NCI-H82 (cell line): ENCODE measurements at places on chromosomes 7 and 10.
A peak's percentile ranks its signal among the peaks of the same experiment; 100 is the strongest.

GRCh38 chr10:112338957-112339356, 35.0 kb upstream of the ACSL5 start:
- no peak for DNase-seq

DNA sequence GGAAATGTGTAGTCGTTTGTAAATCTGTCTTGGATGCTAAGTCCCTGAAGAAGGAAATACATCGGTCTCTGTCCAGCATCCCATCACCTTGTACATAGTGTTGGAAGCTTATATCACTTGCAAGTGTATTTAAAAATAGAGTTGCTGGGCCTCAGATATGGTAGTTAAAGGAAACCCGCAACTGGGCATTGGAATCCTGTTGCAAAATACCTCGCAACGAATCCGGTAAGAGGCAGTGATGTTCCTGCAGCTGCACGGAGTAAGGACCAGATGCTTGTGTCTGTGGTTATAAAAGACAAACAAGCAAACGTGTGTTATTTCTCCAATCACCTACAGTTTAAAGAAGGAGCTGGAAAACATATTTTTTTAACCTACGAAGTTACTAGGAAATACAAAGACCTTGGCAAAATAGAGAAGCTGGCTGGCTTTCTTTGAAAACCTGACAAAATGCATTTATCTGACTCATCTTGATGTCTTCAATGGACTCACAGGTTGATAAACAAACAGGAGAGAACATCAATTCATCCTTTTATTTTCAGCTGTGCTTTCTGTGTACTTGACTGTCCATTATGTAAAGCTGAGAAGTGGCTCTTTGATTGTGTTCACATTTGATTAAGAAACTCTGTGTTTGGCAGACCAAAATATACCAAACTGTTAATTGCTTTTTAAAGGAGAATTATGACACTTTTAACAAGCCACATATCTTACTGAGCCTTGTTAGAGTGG, 326.4 kb downstream of the SFMBT2 start:
- no peak for DNase-seq

GRCh38 chr7:16604054-16604453, 41.5 kb downstream of the ANKMY2 start:
- DNase-seq: no peak

DNA sequence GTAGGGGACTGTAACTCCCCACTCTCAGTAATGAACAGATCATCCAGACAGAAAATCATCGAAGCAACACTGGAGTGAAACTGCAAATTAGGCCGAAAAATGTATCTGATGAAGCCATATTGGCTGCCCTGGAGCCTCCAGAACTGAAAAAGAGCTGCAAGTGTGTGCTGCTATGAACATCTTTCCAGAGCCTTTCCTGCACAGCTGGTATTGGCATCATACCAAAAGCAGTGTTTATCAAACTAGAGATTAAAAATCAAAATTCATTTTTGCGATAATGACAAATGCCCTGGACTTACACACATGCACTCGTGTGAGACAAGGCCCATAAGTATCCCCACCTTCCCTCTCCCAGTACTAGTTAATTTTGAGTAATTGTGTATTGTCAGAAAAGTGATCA, 6.8 kb upstream of the CLDN12 start:
- no peak for DNase-seq

GRCh38 chr10:86943316-86944030, 13.9 kb downstream of the MMRN2 start:
- DNase-seq: no peak

- no peak for DNase-seq
These were observed 99.5 kb downstream of the GPR85 start for GRCh38 chr7:112987171-112987570.

GRCh38 chr7:84394219-84394618, 199.6 kb upstream of the SEMA3A start:
- DNase-seq: no peak

DNA sequence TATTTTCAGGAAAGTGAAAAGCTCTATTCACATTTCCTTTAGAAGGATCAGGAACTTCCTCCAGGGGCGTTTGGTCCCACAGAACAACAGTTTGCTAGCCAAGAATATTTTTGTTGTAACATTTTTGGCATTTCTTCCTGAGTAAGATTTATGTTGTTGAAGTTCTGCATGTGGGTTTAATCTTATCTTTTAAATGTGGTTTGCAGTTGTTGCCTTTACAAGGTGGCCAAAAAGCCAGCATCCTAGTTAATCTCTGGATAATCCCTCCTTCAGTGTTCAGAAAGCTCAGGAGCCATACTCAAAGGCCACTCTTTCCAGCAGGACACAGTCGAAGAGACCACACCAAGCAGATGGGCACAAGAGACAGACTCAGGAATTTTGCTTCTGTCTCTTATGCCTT, 30.0 kb downstream of the SLC26A4 start:
- DNase-seq: peak; percentile 86

DNA sequence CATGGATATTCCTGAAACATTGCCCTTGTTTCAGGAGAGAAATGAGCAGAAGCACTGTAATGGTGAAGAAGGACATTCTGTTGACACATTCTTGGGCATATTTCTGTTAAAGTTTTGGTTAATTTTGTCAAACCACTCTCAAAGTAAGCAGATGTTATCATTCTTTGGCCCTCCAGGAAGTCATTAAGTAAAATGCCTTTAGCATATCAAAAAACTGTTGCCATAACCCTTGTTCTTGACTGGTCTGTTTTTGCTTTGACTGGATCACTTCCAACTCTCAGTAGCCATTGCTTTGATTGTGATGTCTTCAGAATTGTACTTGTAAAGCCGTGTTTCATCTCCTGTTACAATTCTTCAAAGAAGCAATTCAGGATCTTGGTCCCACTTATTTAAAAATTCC, 404.3 kb upstream of the LRRTM3 start:
- DNase-seq: no peak

GRCh38 chr7:106126170-106126938, 14.2 kb upstream of the SYPL1 start:
- DNase-seq: no peak

DNA sequence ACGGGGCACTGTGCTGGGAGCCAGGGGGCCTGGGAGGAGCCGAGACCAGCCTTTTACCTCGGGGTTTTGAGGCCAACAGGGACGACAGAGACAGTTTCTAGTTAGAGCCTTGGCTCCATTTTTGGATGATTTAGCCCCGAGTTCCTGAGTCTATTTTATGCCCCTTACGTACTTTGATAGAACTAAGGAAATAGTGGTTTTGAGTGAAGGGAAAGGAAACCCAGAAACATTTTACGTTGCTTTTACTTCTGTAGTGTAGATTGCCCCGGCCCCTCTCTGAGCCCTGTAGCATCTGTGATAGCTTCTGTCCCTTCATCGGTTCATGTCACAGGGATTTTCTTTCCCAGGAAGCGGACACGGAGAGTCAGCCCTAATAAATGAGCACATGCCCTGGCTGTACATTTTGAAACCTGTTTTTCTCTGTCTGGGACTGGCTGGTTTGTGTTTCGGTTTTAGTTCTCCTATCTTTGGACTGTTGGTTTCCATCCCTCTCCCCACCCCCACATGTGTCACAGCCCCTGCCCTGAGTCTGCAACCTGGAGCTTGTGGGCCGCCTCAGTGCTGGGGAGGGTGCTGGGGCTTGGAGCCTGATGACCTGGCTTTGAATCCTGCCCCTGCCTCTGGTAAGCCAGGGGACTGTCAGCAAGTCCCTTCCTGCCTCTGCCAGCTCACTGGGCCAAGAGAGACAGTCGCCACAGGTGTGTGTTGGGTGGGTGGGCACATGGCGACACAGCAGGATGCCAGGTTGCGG, 6.9 kb upstream of the ORAI2 start:
- DNase-seq: no peak

DNA sequence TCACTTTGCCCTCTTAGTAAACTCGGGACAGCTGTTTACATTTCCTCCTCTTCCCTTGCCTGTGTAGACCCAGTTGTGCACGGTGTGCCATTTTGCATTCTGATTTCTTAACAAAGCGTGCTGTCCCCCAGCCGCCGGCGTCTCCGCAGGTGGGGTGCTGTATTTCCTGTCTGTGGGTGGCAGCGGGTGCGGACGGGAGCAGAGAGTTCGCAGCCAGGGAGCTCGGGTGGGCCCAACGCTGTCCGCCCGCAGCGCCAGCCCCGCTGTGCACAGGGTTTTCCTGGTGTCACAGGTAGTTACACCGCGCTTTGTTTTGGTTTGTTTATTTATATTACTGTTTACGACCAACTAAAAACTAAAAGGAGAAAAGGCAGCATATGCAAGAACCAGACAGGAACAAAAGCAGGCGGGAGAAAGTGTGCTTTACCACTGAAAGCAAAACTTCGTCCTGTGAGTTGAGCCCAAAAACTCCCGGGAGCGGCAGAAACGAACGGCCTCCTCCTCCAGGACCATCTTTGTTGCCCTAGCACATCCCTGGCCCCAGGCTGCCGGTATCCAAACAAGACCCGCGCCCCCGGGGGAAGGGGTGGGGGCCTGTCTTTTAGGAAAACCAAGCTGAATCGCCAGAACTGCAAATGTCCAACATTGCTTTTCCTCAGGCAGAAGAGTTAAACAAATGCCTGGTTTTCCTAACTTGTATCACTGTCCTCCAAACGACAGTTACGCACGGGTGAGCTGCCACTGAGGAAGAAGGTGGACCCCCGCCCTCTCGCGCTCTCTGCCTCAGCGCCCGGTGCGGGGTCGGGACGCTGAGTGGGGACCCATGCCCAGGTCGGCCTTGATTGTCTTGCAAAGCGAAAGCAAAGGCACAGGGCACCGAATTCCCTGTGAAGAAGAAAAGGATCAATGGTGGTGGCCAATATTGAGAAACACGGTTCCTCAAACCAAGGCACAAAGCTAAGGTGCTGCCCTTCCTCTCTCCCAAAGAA, 45.9 kb upstream of the DRGX start:
- DNase-seq: no peak
